Left renal cortex interstitium (tissue), 4 donors: ENCODE measurements at places on chromosomes 16 and 17.

DNA sequence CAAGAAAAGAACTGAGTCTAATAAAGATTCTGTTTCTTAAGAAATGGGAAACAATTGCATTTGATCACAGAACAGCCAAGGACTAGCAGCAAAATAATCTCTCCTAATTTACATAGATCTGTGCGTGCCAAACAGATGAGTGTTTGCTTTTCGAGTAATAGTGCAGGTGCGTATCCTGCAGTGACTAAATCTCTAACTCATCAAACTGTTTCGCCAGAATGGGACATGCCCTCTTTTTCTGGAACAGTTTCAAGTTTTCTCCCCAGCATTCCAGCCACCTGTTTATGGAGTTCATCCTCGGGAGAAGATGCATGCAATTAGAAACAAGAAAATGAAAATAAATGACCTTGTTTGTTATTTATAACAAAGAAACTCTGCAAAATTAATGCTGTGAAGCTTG is 5.7 kb upstream of the TOX3 start:
- no peak for DNase-seq

DNA sequence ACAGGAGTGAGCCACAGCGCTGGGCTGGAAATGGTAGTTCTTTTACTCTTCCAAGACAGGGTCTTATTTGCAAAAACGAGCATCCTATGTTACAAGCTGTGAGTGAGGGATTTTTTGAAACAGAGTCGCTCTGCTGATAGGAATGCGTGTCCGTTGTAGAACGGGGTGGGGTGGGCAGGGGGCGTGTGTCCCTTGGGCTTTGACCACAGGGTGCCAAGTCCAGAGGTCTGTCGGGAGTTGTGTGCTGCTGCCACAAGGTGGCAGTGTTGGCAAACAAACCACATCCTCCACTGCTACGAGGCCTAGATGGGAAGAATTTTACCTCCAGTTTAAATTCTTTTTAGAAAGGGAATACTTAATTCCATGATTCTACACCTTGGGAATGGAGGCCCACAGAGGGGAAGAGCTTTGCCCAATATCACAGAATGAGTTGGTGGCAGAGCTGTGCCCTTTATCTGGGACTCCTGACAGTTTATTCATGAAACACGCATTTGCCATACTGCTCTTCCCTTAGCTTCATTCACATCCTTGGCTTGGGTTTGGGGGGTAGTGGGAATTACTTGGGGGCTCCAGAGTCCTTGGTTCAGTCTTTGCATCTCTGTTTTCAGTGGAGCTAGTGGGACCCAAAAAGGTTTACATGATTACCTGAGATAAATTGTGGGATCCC is 30.6 kb upstream of the ETV4 start:
- no peak for DNase-seq

DNA sequence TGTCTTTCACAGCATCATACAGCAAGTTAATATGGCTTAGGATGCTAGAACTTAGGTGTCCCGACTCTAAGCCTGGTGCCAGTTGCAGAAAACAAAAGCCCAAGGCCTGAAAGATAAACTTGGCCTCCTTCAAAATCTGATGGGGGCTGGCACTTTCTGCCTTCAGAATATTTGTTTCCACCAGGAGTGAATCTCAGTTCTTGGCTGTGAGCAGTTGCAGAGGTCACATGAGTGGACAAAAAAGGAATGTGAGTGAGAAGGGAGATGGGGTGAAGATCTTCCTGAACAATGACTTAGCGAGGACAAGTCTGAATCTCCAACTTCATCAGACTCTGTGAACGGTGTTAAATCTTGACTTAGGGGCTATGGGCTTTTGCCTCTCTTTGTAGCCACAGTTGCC is 46.6 kb downstream of the HOXB1 start:
- no peak for DNase-seq

- DNase-seq: peak; percentile 64
Measured at GRCh38 chr17:72774236-72774635, 318.3 kb downstream of the SLC39A11 start.

DNA sequence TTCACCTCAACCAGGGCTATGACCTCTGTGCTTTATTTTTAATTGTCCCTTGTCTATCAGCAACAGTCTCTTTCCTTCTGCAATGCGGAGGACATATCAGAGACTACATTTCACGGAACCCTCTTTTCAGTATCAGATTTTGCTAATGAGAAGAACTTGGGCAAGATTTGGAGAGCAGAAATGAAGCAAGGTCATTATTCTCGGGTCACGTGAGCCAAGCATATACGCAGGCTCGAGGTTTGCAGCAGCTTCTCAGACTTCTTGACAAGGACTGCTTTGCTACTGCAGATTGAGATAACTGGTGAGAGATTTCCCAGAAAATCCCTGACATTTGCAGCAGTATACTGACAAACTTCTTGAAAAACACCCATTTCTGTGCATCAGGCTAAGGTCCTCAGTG is 30.4 kb downstream of the ABCA10 start:
- no peak for DNase-seq

DNA sequence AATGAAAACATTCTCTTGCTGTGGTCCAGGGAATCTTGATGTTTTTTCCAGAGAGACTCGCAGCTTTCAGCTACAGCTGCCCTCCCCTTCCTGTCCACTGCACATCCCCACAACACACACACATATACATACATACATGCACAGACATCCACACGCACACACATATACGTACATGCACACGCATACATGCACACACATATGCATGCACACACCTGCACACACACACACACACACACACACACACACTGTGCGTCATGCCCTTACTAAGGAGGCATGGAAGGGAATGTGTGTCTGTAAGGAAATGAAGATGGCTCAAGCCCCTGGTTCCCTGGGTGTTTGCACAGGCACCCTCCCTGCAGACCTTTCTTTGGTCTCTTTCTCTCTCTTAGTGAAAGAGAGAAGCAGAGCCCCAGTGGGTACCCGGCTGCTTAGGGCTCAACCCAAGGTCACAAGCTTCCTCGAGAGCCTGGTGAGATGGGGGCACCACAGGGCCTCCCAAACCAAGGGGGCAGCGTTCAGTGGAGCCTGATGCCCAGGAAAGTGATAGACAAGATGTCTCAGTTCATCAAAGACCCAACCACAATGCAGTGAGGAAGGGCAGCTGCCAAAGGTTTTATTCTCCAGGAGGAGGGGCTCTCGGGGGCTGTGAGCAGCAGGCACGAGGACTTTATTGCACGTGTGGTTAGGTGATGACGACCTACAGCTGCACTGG is 33.3 kb downstream of the TNFRSF13B start:
- DNase-seq: no peak

GRCh38 chr17:44558710-44559633 is 1.7 kb downstream of the FZD2 start:
- DNase-seq: no peak

GRCh38 chr17:57971572-57971971 is 16.4 kb upstream of the CUEDC1 start:
- no peak for DNase-seq

- DNase-seq: no peak
Measured at GRCh38 chr17:38871247-38872015, 1.6 kb downstream of the LASP1 start.

DNA sequence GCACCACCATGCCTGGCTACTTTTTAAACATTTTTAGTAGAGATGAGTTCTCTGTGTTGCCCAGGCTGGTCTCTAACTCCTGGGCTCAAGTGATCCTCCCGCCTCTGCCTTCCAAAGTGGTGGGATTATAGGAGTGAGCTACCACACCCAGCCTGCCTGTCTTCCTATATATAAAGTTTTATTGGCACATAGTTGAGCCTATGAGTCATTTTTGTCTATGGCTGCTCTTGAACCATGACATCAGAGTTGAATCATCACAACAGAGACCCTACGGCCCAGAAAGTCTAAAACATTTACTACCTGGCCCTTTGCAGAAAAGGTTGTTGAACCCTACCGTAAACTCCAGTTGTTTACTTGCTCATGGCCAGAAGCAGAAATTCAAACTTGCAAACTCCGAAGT is 7.9 kb downstream of the SEPTIN12 start:
- no peak for DNase-seq

DNA sequence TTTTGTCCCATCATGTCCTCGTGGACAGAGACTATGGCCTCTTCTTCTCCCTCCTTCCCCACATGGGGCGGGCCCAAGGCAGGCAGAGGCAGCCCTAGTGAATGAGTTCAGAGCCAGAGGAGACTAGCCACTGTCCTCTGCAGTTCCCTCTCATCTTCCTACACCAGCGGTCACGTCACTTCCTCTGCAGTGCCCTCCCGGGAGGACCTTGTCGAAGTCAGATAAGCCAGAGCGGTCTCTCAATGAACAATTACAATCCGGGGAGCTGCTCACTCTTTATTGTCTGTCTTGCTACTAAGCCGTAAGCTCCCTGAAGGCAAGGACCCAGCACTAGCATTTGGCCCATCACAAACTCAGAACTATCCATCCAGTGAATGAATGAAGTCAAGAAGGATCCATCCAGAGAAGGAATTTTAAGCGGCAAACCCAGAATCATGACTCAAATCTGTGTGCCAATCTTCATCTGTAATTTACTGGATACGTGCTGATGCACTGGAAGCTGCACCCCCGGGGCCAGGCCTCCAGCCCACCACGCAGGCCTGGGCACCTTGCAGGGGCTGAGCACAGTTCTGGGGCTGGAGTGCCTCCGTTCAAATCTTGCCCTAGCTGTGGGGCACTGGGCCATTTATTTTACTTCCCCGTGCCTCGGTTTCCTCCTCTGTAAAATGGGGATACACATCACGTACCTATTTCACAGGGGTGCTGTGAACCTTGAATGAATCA is 18.1 kb downstream of the ZNF423 start:
- no peak for DNase-seq

DNA sequence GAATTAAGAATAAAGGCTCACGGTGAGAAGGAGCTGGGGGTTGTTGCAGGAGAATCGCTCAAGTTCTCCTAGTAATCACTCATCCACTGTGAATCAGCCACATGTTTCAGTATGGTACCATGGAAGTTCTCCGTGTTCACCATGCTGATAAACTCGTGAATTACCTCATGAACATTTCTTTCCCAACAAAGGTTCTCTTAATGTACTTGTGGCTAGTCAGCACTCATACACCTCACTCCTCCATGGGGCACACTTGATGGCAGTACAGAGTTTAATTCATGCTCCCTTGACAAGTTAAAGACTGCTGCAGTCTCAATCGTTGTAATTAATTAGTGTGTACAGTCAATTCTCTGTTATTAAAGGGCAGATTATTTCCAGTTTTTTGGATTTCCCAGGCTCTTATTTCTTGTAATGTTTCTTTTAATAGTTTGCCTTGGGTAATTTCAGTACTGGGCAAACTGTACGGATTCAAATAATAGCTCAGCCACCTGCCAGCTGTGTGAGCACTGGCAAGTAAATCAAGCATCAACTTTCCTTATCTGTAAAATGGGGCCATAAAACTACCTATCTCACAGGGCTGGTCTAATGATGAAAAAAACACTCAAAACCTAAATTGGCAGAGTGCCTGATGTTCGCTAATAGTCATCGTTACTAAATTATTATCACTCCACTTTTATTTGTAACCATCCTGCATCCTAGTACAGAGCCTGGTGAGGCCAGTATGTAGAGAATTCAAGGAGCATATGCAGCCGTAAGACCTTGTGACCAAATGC is 6.1 kb downstream of the GOT2 start:
- DNase-seq: no peak

GRCh38 chr17:50163843-50164696 is 1.7 kb upstream of the SGCA start:
- DNase-seq: no peak

- DNase-seq: no peak
Measured at GRCh38 chr17:17851103-17852002, 14.6 kb upstream of the SREBF1 start.

DNA sequence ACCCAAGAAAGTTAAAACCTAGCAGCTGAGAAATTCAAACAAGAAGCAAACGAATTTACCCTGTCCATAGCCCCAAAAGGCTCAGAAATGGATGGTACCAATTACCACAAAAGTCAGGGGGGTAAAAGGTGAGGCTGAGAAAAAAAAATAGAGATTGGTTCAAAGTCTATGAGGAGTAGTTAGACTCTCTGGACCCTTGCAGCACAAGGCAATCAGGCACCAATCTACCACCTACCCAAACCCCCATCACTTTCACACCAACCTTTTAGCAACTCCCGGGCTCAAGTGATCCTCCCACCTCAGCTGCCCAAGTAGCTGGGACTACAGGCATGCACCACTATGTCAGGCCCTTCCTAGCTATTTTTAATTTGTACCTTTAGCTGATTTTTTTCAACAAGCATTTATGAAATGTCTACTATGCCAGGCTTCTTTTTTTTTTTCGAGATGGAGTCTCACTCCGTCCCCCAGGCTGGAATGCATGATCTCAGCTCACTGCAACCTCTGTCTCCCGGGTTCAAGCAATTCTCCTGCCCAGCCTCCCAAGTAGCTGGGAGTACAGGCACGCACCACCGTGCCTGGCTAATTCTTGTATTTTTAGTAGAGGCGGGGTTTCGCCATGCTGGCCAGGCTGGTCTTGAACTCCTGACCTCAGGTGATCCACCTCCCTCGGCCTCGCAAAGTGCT is 40.8 kb downstream of the USP32 start:
- no peak for DNase-seq

GRCh38 chr16:78462288-78463208 is 363.1 kb downstream of the WWOX start:
- no peak for DNase-seq

- no peak for DNase-seq
Measured at GRCh38 chr16:89606006-89606405, 7.4 kb upstream of the DPEP1 start.

GRCh38 chr16:3431779-3432219 is 11.5 kb downstream of the ZNF597 start:
- no peak for DNase-seq

DNA sequence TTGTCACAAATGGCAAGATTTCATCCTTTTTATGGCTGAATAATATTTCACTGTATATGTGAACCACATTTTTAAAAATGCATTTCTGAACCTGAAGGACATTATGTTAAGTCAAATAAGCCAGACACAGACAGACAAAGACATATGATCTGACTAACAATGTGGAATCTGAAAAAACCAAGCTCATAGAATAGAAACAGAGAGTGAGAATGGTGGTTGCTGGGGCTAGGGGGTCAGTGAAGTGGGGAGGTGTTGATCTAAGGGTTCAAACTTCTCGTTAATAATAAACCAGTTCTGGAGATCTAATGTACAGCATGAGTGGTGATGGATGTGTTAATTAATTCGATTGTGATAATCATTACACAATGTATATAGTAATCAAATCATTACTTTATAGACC is 475.1 kb downstream of the WWOX start:
- DNase-seq: no peak
